ENCODE measurements at places on chromosomes 2 and 18.
A peak's percentile ranks its signal among the peaks of the same experiment; 100 is the strongest.

DNA sequence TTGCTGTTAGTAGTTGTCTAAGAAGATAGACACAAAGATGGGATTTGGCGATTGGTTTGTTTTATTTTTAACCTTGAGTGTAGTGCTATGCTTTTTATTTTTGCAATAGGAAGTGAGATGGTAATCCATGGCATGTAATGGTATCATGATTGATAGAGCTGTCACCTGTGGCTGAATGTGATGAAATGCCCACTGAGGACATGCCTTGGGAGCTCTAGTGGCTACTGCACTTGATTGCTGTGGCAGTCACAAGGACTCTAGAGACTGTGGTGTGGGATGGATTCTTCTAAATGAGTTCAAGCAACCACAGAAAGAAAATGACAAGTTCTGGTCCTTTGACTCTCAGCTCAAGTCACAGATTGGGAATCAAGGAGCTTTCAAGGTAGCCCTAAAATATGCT, 139.4 kb downstream of the CYRIA start:
- DNase-seq = no peak

DNA sequence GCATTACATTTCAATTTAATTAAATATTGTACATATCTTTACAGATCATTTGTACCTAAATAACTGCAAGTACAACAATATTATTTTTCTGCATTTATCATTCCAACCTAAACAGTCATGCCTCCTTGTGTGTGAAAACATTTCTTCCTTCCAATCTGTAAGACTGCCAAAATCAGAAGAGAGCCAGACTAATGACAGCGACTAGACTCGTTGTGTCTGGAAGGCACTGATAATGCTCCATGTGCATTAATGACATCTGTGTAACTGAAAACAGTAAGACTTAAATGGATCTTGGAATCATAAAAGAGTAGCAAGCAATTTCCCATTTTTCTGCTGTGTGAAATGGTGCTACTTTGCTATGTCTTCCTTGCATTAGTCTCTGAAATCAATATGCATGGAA, 278.0 kb upstream of the DSEL start:
- no peak for DNase-seq

GRCh38 chr2:86274265-86274917, 63.0 kb downstream of the REEP1 start:
- no peak for DNase-seq

DNA sequence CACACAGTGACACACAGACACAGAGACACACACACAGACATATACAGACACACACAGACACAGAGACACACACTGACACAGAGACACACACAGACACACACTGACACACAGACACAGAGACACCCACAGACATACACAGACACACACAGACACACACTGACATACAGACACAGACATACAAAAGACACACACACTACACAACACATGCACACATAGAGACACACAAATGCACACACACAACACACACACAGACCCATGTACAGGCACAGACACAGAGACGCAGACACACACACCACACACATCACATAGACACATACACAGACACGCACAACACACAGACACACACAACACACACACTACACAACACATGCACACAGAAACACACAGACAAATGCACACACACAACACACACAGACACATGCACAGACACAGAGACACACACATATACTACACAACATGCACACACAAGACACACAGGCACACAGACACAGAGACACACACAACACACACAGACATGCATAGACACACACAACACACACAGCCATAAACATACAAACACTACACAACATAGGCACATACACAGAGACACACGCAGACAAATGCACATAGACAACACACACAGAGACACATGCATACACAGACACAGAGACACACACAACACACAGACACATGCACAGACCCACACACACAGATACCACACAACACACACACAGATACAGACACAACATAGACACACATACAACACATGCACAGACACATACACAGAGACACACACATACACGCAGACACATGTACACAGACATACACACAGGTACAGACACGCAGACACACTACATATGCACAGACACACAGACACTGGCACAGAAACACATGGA, 120.5 kb downstream of the BCL2 start:
- DNase-seq = no peak

DNA sequence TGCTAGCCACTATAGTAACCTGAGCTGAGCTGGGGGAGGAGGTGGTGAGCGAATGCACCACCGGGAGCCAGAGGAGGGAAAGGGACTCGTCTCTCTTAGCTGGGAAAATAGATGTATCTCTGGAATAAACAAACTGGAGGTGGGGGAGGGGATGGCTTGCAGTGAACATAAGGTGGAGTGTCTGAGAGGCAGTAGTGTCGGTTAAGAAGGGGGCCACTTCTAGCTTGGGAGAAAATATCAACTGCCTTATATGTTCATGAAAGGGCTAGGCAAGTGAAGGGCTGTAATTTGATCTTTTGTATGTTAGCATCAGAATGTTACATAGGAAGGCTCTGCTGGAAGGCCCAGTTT, 2.2 kb downstream of the SETBP1 start:
- no peak for DNase-seq

DNA sequence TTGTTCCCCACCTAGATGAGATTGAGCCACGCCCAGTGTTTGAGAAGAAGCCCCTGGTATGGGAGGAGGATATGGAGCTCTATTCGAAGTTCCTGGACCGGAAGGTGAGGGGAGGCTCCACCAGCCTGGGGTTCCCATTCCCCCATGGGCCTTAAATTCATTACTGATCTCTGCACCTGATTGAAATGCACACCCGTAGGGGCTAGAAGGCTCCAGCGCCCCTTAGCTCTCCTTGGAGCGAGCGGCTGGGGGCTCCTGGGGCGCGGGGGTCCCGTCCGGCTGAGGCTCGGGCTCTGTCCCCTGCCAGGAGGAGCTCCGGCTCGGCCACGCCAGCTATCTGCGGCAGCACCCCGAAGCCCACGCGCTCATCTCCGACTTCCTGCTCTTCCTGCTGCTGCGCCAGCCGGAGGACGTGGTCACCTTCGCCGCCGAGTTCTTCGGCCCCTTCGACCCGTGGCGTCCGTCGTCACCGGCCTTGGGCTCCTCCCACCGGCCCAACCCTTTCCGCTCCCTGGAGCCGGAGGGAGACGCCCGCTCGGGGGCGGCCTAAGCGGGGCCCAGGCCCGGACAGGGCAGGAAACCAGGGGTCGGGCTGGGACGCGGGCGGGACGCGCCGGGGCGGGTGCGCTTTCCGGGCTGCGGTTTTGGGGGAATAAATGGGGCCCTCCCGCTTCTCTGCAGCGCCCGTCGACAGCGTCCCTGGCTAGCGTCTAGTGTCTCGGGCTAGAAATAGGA, 10.9 kb downstream of the CATIP start:
- peak; percentile 70 for DNase-seq

GRCh38 chr2:41962922-41963622, 84.7 kb upstream of the PKDCC start:
- no peak for DNase-seq

- no peak for DNase-seq
Measured at GRCh38 chr2:166246901-166247300, 119.1 kb upstream of the SCN1A start.

DNA sequence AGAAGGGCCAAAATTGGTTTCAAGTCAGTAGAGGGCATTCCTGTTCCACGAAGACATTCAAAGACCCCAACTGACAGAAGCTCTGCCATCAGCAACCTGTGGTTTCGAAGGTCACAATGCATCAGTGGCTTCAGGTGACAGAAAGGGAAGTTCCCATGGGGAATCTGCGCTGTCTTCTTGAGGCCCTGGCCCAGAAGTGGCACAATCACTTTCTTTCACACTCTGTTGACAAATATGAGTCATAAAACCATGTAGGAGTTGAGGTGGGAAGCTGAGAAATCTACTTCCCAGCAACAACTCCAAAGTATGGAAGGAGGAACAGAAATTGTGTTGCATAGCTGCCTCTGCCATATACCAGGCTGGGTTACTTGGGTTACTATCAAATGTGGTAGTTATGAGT, 621.1 kb upstream of the FANCL start:
- DNase-seq = no peak

DNA sequence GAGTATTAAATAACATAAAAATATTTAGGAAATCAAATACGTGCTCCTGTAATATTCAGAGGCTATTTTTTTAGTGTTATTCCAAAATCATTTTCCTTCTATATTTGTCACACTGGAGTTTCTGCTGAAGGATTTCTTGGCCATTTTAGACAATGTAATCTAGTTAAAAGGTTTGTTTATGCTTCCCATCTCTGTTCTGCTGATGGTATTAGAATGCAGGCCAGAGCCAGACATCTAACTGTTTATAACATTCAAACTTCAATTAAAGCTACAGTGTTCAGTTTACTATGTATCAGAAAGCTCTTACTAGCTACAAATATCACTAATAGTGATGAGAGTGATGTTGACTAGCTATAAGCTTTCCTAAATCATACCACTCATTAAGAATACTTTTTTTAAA, 7.9 kb downstream of the MBD5 start:
- DNase-seq = no peak

Measured in activated CD4-positive, alpha-beta T cell treated with anti-CD3 and anti-CD28 coated beads, Interleukin-2, amount 10 ng/mL, durations not matched to agents 7 days and 5 days (primary cell).